Stimulated activated CD4-positive, alpha-beta T cell treated with anti-CD3 and anti-CD28 coated beads, Interleukin-1b, Interleukin-23, amount 100 ng/mL, for 4 hours (primary cell): ENCODE measurements at places on chromosomes 3 and 15.

DNA sequence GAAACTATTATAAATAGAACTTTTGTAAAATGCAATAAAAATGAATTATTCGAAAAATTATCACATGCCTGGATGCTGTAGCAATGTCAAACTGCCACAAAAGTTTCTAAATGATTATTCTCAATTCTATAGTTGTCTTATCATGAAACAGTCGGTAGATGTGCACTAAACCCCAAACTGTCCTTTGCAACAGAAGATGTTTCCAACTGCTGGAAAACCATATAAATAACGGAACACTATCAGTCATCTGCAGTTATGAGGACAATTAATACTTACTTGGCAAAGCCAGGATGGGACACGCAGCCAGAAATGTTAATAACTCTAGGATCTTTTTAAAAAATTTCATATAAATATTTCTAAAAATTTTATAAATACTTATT lies 17.5 kb downstream of the EMC4 start:
- DNase-seq = no peak

DNA sequence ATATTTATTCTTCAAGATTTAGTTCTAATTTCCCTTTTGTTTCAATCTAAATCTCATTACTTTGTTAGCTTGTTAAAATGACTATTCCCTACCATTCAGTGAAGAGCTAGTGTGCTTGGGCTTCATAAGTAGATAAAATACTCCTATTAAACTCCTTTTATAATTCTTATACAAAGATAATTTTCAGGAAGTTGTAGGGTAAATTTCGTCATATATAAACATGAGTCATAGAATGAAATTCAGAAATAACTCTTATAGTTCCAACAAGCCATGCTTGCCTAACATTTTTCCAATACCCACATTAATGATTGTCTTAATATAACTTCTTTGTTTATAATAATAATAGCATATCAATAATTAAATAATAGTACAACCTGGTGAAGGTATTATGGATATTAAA lies 407.3 kb downstream of the NAALADL2 start:
- DNase-seq = no peak

DNA sequence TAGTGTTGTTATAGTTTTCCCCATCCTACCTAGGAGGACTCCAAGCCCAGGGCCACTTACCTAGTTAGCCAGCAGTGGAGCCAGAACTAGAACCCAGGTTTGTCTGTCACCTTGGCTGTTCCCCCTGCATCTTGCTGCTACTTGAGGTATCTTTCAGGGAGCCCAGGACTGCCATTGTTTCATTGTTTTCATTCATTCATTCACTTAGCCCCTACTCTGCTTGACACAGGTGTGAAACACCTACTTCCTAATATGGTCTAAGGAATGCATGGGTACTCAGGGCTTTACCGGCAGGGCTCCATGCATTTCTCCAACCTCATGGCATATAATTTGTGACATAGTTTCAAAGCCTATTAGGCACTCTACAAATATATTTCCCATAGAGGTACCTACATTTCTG lies 266.6 kb upstream of the TPM1 start:
- no peak for DNase-seq

DNA sequence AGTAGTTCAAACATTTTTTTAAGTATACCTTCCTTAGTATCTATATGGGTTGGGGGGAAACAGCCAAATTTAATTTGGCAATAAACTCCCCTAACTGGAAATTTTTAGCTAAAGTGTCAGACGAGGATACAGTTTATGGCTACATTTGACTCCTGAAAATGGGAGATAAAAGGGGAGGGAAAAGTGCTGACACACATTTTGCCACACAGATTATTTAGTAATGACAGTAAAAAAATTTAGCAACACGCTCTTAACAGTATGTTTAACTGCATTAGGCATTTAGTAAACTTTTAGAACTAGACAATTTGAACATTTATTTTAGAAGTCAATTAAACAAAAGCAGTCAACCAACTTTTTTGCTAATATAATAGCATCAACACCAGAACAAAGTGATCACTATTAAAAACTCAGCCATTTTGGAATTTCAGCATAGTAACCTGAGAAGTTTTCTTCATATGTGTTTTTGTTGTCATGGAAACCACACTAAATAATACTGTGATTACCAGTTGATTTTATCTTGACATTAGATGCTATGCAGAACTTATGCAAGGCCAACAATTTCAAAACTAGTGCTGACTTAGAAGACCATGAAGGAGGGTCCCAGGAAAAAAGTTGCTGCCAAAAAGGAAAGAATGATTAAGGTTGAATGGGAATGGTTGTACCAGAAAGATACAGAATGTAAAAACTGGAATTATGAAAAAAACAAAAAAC lies 47.0 kb upstream of the TFG start:
- no peak for DNase-seq

GRCh38 chr3:72421126-72421525 lies 427.1 kb downstream of the SHQ1 start:
- no peak for DNase-seq

- DNase-seq = no peak
Measured at GRCh38 chr3:55609230-55609827, 122.2 kb upstream of the WNT5A start.

GRCh38 chr15:82986442-82986780 lies 401 bp downstream of the RAMAC start:
- no peak for DNase-seq

DNA sequence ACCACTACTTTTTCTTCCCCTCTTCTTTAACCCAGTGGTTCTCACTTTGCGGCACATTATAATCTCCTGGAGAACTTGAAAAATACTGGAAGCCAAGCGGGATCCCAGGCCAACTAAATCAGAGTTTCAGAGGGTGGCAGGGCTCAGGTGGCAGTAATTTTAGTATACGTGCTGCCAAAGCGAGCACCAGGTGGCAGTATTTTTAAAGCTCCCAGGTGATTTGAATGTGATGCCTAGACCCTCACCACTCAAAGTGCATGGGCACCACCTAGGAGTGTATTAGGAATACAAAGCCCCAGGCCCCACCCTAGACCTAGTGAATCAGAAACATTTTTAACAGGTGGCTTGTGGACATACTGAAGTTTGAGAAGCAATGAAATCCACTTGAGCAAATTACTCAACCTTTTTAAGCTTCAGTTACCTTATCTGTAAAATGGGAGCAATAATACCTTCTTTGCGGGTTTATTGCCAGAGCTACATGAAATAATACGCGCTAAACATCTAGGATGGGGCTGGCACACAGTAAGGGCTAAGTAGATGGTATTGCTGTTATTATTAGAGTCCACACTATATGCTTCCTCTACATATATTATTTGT lies 8.3 kb downstream of the B3GALNT1 start:
- no peak for DNase-seq

DNA sequence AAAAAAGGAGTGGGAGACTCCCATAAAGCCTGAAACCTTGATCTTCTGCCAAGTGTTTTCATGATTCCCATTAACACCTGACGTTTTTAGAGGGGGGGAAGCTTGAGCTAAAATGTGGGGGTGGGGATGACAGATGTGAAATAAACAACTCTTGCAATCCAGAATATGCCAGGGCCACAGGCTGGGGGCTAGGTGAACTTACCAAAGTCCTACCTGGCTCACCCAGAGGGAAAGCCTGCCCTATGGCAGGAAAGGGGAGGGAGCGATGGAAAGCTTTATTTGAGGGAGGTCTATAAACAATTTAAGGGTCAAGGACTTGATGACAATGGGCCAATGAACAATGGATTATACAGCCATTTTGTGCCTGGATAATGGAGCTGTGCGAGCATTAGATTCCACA lies 108.3 kb downstream of the LRIG1 start:
- no peak for DNase-seq

DNA sequence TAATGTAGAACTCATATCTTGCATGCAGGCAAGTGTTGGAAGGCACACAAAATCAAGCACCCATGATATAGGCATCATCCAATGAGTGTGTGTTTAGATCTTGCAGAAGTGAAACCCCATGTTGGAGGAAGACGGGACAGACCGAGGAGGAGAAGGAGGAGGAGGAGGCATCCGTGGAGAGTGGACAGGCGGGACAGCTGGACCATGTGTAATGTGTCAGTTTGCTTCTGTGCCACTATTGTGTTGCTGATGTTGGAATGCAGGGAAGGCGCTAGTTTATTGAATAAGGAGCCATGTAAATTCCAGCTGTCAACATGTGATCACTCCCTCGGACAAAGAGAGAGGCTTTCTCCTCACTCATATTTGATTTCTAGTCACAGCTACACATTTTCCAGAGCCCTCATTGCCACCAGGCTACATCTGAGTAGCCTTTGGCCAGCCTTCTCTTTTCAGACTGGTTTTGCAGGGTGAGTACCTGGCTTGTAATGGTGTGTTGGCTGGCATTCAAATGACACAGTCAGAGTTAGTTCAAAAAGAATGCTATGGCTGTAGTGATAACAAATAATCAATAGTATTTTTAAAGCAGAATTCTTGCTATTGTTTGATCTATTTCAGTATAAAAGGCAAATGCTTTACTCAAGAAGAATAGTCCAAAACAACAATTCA lies 1037.6 kb upstream of the NR2F2 start:
- DNase-seq = no peak

DNA sequence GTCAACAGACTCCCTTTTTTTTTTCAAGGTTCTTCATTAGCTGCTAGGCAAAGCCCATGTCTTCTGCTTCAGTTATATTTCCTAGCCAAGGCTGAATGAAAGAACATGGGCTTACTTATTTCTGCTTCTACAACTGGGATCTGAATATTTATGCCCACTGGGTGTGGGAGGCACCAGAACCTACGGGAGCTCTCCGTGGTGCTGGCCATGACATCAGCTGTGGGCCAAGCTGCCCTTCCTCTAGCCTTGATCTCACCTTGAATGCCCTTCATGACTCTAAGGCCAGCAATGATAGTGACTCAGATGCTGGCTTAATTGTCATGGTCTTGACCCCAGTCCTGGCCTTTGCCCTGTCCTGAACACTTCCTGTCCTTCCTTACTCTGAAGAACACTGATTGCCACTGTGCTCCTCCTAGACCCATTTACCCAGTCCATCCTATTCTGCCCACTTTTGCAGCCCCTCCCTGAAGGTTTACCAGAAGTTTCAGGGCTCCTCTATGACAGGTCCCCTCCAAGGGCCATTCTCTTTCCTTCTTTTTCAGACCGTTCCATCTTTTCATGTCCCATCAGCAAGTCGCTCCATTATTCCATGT lies 32.8 kb upstream of the PRR20G start:
- DNase-seq = no peak

GRCh38 chr3:40511031-40511718 lies 5.3 kb downstream of the ZNF620 start:
- DNase-seq = no peak

- DNase-seq = no peak
Measured at GRCh38 chr15:40314723-40315276, 7.1 kb upstream of the PLCB2 start.

- DNase-seq = no peak
Measured at GRCh38 chr3:107994956-107995715, 95.7 kb downstream of the CD47 start.

- no peak for DNase-seq
Measured at GRCh38 chr15:91989821-91990220, 136.3 kb downstream of the SLCO3A1 start.

GRCh38 chr15:60548101-60548500 lies 69.2 kb upstream of the ICE2 start:
- peak; percentile 18 for DNase-seq

DNA sequence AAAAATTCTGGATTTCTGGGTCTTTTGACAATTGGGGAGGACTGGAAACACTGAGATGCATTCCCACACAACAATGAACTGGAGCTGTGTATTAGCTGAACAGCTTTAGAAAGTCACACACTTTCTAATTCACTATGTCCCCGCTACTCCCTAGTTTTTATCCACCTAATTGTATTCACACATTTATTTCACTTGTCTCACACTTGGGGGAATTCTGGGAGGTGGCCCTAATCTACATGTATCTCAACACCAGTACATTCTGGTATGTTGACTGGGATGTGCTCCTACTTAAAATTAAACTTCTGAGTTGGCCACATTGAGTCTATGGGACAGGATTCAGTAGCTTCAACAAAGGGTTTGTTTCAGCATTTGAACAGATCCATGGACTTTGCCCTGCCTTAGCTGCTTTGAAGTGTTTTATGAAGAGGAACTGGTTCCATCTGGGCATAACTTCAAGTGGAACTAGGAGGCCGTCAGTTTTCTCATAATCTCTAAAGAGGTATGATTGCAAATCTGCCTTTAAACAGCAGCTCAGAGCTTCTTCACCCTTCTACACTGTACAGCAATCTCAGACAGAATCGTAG lies 106.5 kb upstream of the CMC1 start:
- DNase-seq = no peak

DNA sequence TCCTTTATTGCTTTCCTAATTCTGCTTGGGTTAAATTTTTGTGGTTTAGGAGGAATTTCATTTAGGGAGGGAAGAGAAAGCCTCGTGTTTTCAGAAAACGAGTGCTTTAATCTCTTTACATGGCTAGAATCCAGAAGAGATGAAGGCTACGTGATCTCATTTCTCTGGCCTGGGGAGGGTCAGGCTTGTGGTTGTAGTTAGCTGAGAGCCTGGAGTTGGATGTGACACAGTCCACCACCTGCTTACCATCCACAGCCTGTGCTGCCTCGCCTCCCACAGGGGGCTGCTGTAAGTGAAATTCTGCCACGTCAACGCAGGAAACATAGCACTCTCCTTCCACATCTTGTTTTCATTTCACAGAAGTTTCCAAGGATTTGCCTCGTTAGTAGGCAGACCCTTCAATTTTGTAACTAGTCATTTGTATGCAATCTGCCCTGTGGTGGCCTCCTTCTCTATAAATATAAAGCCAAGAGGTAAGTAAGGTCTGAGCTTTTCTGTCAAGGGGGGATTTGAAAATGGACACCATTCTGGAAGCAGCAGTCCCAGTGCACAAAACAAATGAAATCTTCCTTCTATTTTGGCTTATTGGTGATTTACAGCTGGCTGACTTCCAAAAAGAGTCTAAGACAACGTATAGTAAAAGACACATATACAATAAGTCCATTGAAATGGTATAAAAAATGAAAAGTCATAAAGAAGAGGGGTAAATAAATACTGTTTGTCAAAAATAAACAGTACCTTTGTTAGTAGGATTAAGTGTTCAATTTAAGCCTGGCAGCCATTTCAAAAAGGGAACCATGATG lies 3.4 kb downstream of the GXYLT2 start:
- DNase-seq = no peak

- no peak for DNase-seq
Measured at GRCh38 chr15:67146875-67147381, 81.5 kb downstream of the SMAD3 start.

DNA sequence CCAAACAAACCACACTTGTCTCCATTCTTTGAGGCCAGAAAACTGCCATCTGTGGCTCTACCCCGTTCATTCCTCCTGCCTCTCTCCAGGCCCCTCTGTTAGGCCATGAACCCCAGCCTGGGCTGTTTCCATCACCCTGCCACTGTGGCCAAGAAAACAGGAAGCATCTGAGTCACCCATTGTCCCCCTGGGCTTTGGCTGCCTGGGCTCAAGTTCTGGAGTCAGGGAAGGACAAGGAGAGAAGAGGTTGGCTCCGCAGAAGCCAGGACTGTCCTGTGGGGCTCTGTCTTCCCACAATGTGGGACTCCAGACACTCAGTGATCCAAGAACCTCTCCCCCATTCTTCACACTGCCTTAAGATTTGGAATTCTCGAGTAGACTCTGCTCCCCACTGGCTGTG lies 14.8 kb upstream of the LCTL start:
- DNase-seq = no peak

GRCh38 chr15:30956216-30957124 lies 35.0 kb downstream of the MTMR10 start:
- DNase-seq = no peak
